Activated T-helper 2 cell treated with anti-CD3 and anti-CD28 coated beads, Interferon-gamma antibody, Interleukin-2, Interleukin-4, amounts not matched to agents 10 μg/mL and 5 μg/mL and 100 μg/mL, durations not matched to agents 14 hours and 24 hours and 36 hours (primary cell): ENCODE measurements at places on chromosomes 13 and 19. TPM values are rescaled to one million over a fixed set of nuclear protein-coding genes. Genes with fewer than 3 reads are reported as not detected.

The LGALS14 gene
- total RNA-seq: not detected in 2 replicates

The CILP2 gene
- total RNA-seq: 0.14 and 0.21 TPM in 2 replicates

The IGFL2 gene
- 0.46 TPM in 1 of 2 replicates, not detected in the other for total RNA-seq

DNA sequence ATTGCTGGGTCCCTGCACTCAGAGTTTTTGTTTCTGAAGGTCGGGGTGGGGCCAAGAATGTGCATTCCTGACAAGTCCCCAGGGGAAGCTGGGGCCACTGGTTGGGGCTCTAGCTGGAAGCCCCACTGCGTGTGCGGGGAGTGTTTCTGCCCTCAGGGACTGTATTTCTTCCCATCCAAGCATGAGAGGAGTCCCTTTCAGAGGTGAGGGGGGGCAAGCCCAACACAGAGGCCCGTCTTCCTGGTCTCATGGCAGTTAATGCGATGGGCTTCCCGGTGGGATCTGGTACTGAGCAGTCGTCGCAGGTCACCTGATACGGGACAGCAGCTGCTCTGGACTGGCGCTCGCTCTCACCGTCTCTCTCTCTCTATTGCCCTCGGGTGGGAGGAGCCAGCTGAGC lies 50.4 kb downstream of the GPR12 start:
- DNase-seq: no peak
- no peaks in the 10 kb centered on the region for H3K36me3 ChIP-seq
- H3K4me1 ChIP-seq: no peaks in the 10 kb centered on the region
- H3K27me3 ChIP-seq: no peaks in the 10 kb centered on the region

DNA sequence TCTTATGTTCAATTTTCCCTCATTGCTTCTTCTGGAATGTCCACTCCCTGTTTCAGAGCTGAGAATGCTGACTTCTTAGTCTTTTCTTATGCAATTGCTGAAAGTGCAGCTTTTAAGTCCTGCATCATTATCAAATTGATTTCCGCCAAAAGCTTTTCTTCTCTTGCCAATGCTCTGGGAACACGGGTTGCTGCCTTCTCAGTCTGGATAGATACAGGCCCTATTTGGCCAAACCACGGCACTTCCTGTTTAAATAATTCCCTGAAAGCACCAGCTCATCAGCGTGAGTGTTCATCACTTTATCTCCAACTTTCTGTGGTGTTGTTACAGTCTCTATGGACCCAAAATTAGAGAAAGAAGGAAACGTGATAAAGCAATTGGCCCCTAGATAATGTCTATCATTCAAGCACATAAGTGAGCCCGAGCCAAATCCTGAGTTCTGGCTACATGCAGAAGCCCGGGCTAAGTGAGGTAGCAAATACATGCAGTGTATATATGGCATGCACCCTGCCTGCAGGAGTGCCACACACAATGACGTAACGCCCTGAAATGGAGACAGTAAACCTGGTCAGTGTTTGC lies 85.7 kb downstream of the CYSLTR2 start:
- peaks cover 6% of the 10 kb centered on the region for H3K27me3 ChIP-seq
- no peak overlapping the region for H3K27ac ChIP-seq
- no peaks in the 10 kb centered on the region for H3K36me3 ChIP-seq
- DNase-seq: no peak
- no peak overlapping the region for H3K4me3 ChIP-seq
